Peyer's patch (tissue), 4 donors: ENCODE measurements at places on chromosomes 13 and 19. TPM values are rescaled to one million over a fixed set of nuclear protein-coding genes. Genes with fewer than 3 reads are reported as not detected.

DNA sequence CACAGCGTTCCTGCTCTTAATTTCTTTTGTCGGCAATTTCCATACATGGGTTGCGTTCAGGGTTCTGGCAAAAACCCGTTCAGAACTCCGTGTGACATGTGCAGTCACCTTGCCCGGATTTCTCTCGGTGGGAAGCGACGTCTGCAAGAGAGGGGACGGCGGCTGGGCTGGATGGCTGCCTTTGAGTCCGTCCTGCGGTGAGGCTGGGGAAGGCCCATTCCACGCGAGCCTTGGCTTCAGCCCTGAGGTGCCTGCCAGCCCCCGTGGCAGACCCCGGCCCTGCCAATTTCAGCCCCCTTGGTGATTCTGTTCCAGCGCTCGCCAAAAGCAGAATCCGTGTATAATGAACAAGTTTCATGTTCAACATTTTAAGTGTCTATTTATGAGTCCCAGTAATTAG lies 72.6 kb upstream of the TSHZ3 start:
- DNase-seq: no peak

DNA sequence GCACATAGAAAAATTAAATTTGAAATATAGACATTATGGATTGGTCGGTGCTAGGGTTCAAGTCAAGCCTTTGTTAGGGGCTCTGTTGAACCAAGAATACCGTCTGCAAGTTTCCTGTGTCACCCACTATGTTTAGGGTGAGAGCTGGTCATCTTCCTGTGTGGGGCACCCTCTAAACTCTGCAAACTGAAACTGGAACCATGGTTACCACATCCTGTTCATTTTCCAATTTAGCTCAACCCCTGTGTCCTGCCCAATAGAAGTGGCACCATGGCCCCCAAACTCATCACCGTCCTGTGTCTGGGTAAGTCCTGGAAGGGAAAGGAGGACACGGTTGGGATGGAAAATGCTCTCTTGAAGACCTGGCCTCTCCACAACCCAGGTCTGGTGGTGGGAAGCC lies 29.9 kb downstream of the LAIR2 start:
- no peak for DNase-seq

DNA sequence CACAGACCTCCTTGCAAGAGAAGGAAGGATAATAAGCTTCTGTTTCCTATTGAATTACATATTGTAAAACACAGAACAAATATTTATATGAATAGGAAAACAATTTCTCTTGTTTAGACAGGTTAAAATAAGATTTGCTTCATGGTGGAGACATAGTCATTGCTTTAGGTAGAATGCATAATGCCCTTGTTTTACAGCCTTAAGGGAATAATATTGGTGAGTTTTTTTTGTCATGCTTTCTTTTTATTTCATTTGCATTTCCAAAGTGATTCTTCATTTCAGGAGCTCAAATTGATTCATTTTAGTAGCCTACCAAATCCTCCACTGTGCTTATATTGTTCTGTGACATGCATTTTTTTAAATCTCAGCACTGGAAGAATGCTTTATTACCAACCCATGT lies 690.7 kb downstream of the OLFM4 start:
- DNase-seq: no peak

DNA sequence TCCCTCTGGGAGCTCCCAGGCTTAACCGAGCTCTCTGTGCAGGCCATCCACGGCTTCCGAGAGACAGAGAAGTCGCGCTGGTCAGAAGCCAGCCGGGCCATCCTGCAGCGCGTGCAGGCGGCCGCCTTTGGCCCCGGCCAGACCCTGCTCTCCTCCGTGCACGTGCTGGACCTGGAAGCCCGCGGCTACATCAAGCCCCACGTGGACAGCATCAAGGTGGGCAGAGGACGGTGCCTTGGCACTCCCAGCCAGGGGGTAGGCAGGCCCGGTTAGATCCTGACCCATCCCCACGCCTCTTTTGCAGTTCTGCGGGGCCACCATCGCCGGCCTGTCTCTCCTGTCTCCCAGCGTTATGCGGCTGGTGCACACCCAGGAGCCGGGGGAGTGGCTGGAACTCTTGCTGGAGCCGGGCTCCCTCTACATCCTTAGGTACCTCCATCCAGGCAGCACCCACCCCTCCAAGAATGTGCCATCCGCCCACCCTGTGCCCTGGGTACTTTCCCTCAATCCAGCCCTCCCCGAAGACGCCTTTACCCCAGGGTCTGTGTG lies 1.5 kb downstream of the PSPN start:
- DNase-seq: no peak

DNA sequence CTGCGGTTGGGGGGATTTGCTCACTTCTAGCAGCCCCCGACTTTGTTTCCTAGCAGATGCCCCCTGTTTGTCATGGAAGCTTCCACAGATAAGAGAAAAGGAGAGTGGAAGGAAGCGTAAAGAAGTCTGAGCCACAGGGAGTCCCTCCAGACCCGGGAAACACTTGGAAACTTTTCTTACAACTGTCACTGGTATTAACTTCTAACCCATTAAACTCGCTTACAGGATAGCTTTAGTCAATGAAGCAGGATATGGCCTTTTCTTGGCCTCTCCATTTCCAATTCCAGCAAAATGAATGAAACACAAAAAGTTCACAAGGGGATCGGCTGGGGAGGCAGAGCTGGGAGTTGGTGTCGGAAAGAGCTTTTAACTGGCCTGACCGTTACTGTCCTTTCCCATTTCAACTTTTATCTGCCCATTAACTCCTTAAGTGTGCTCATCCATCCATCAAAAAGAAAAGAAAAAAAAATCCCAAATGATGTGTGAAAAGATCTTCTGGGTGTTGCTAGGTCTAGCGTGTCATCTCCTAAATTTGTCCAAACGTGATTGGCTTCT lies 231.9 kb upstream of the ARGLU1 start:
- no peak for DNase-seq

Gene C19orf18
- 4.0 TPM for total RNA-seq

Gene PSG3
- total RNA-seq: not detected
